ENCODE measurements at places on chromosomes 12 and 14.

- DNase-seq, result no peak
Measured at GRCh38 chr14:65260786-65261185, 151.7 kb upstream of the FUT8 start.

GRCh38 chr14:105450123-105450505 is 24.5 kb upstream of the CRIP2 start:
- DNase-seq, result no peak

GRCh38 chr12:43737646-43738045 is 20.9 kb downstream of the PUS7L start:
- no peak for DNase-seq

GRCh38 chr12:117836999-117837736 is 131.6 kb downstream of the KSR2 start:
- peak; percentile 49 for DNase-seq

GRCh38 chr12:44000309-44000952 is 164.6 kb downstream of the TMEM117 start:
- DNase-seq, result no peak

DNA sequence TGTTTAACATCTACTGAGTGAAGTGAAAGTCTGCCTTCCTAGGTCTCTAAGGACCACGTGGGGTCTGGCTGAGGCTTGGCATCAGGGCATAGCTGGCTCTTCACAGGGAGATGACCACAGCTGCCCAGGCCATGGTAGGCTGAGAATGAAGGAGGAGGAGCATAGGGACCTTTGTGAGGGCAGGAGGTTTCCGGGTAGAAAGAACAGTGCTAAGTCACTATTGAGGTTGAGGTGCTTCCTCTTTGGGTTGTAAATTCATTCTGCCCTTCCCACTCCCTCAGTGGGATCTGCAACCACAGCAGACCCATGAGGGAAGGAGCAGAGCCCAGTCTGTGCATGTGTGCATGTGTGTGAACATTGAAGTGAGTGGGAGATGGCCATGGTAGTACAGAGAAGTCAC is 909.6 kb downstream of the VRK1 start:
- no peak for DNase-seq

DNA sequence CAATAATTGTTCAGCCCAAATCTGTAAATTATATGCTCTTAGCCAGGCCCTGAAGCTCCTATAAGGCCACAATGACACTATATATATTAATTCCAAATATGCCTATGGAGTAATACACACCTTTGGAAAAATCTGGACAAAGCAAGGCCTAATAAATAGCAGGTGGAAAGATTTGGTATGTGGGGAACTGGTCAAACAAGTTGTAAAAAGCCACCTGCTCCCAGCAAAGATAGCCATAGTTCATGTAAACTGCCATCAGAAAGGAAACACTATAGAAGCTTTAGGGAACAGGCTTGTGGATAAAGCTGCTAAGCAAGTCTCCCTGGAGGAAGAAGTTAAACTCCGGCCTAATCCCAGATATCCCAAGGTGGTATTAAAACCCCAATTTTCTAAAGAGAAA is 29.7 kb downstream of the PRMT8 start:
- DNase-seq, result no peak

DNA sequence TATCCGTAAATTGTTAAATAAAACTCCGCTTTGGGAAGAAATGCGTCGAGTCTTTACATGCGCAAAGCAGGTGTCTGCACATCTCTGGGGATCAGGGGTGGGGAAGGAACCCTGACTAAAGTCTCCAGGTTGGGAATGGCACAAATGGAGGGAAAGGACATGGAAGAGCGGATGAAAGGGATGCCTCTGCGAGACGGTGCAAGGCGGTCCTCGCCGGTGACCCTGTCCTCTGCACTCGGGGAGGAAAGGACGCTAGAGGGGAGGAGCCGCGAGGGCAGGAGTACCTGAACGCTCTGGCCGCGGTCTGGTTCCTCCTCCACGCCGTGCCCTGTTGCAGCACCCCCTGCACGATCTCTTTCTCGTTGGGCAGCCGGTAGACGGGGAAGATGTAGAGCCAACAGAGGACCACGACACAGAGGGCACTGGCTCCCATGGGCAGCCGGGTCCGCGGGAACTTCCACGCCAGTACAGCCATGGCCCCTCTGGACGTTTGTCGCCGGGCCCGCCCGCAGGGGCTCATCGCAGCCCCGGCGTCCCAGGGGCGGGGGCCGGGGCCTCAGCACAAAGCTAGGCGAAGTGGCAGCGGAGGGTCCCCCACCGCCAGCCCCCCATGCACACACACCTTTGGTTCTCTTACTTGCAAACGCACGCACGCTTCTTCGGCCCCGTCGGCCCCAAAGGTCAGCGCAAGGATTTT is 646 bp downstream of the ST8SIA1 start:
- no peak for DNase-seq

DNA sequence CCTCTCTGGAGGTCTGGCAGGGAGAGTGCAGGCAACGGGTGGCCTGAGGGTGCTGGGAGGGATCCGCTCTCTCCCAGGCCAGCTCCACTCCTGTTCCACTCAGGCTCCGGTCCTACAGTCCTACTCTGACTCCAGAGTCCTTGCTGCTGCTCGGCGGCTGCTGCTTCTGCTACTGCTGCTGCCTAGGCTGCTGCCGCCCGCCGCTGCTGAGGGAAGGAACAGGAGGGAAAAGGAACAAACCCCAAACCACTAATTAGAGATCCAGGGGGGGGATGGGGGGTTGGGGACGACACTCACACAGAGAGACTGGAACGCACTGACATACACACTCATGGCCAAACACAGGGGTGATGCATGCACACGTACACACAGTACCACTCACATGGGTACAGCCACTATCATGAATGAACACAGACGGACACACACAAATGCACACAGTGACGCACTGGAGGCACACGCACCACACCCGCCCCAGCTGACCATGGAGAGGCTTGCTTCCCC is at the start of gene SP7:
SP7 (minus strand) TSS at position 174 of the 501 bp plus-strand sequence. CDS start 708 bp downstream, outside the sequence.
- DNase-seq, result no peak

GRCh38 chr14:69842686-69843420 is 36.4 kb upstream of the SMOC1 start:
- no peak for DNase-seq

DNA sequence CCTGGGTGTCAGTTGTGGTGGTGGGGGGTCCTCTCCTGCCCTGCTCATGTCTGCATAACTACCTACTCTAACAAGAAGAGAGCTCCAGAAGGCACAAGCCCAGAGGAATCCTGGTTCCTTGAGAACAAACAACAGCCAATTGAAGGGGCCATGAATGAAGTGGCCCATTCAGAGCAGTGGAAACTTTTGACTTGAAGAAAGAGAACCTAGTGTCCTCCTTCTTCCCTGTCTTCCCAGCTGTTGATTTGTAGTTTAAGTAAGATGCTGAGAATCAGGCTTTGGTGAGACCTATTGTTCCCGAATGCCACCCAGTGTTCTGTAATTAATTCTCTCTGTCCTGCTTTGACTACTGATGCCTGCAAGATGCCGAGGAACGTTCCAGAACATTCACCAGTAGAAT is 79.2 kb downstream of the C14orf132 start:
- no peak for DNase-seq

DNA sequence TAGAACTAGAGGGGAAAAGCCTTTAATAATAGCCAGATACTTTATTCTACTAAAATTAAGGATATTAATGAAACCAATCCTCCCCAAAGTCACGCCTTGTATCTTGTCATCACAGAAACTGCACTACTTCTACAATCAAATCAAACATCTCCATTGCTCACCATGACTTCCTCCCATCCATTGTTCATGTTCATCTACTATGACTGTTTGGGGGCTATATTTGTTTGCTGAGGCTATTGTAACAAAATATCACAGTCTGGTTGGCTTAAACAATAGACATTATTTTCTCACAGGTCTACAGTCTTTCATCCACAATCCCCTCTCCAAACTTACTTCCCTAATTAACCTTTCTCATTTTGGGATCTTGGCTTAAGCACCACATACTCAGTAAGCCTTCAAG is 193.6 kb upstream of the FSCB start:
- no peak for DNase-seq

GRCh38 chr14:64736271-64737169 is 32.3 kb downstream of the PLEKHG3 start:
- no peak for DNase-seq

All from stimulated activated CD8-positive, alpha-beta memory T cell treated with anti-CD3 and anti-CD28 coated beads, Interleukin-15, amount 100 ng/mL, for 48 hours (primary cell).